Foreskin keratinocyte (primary cell): ENCODE measurements at places on chromosomes 4 and X. TPM values are rescaled to one million over a fixed set of nuclear protein-coding genes. Genes with fewer than 3 reads are reported as not detected.

The FAM184B gene
- polyA plus RNA-seq, result 0.01 TPM in 2 replicates

The ANTXR2 gene
- polyA plus RNA-seq, result 60.6 and 70.3 TPM in 2 replicates

- DNase-seq, result no peak
These were observed 192.5 kb upstream of the TTC29 start for GRCh38 chr4:147138171-147138570.

DNA sequence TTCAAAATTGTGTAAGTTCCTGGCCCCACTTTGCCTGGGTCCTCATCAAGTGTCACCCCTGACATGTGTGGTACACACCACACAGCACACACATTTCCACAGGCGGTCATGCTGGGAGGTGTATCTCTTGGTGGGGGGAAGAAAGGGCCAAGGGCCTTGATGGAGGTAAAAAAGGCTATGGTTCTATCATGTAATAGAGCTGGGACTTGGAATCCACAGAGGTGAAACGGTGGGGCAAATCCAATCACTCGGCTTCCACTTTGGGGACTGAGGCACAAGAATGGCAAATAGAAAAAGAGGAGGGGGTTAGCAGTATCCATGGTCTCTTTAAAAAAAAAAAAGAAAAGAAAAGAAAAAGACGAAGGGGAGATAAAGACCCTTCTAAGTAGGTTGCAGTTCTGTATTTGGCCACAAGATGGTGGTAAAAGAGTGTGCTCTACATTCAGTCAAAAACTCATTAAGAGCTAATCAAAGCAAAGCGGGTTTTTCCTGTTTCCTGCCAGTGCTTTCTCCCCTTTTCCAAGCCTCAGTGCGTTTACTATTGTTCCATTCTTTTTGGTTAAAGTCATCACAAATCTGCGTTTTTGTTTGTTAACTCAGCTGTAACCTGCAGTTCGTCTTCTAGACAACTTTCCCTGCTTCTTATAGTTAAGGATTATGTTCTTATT is 37.0 kb upstream of the ATP6AP2 start:
- peak; percentile 46 for DNase-seq

DNA sequence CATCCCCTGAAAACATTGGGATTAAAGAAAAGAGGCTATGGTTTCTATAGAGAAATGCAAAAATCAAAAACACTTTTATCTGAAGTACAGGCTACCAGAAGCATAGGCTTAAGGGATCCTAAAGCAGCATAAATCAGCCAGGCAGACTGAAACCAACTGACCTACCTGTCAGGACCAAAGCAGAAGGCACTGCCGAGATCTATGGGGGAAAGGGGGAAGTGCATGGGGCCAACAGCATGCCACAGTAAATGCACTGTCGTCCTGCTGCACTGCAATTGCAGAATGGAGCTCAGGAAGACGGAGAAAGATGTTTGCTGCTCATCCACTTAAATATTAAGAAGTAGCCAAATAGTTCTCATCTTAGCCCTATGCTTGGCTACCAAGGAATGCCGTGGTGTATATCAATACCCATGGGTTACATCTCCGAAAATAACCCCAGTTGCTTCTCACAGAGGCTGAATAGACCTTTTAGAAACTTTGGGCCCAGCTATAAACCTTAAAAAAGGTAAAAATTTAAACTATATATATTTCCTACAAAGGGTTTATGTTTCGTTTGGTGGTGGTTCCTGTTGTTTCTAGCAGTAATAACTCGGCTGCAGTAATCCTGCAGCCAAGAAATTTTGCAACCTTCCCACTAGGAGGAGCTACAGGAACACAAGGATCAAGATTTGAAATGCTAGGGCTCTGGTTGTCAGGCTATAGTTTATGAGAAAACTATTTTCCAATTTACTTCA is 312.2 kb upstream of the DIAPH2 start:
- peak; percentile 17 for DNase-seq

DNA sequence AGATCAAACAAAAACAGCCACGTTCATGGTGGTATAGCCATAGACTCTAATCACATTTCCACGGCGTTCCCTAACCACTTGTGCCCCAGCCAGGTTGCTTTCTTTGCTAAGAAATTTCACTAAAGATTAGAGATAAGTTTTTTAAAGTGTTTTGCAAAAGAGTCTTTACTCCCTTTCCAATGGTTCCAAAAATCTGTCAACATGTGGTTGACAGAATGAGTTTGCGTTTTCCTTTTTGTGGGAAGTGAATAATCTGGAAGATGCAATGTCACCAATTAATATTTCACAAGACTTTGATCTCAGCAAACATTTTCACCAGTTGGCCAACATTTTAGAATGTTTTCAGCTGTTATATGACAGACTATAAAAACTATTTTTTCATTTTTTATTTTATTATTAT is 35.3 kb downstream of the CXCL1 start:
- DNase-seq, result no peak

GRCh38 chrX:119870626-119871131 is 854 bp downstream of the RNF113A start:
- no peak for DNase-seq

GRCh38 chr4:155809835-155810234 is 51.0 kb downstream of the GUCY1B1 start:
- DNase-seq, result peak; percentile 56

DNA sequence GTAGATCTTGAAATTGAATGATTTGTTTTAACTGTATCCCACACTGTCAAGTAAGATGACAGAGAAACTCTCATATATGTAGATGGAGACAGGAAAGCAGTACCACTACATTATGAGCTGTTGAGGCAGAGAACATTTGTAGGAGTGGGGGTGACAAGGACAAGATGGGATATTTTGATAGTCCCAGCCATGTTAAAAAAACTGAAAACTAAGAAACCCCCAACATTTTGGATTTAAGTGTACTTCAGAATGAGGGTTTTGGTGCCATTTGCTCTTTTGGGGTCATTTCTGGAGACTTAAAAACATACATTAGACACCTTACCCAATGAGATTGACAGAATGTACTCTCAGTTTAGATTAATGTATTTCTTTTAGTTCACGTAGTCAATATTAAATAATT is 149.9 kb upstream of the SLC4A4 start:
- DNase-seq, result no peak

DNA sequence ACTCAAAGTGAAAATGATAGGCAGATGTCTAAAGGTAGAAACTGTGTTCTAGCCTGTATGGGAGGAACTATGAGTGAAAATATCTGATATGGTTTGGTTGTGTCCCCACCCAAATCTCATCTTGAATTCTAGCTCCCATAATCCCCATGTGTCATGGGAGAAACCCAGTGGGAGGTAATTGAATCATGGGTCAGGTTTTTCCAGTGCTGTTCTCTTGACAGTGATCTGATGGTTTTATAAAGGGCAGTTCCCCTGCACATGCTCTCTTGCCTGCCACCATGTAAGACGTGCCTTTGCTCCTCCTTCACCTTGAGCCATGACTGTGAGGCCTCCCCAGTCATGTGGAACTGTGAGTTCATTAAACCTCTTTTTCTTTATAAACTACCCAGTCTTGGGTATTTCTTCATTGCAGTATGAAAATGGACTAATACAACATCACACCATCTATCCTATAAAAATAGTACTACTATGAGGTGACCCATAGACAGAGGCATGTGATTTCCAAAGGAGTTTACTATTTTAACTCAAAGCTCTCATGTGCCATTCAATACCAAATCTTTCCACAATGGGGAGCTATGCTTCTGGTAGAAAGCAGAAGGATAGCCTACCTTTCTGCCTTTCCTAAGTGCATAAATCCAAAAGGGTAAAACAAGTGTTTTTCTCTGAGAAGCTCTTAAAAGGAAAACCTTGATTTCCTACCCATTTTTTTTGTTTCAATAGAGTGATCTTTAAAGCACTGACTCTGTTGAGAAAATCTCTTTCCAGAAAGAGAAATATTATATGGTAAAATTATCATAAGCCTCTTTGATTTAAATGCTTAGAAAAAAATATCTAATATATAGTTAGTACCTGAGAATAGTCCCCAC is 38.8 kb downstream of the SEC31A start:
- DNase-seq, result no peak

GRCh38 chr4:76306882-76307659 is 538 bp downstream of the STBD1 start:
- DNase-seq, result peak; percentile 48
